ENCODE measurements at places on chromosomes 1 and 21. TPM values are rescaled to one million over a fixed set of nuclear protein-coding genes. Genes with fewer than 3 reads are reported as not detected.

ZNF436 gene
- 21.4 TPM for total RNA-seq

C1QA gene
- not detected for total RNA-seq

PRDX1 gene
- 318 TPM for total RNA-seq

ANGPTL3 gene
- not detected for total RNA-seq

PIK3CD gene
- total RNA-seq: 6.2 TPM
